SW480 (cell line): ENCODE measurements at places on chromosomes 1 and 21.

- DNase-seq: no peak
Observed at GRCh38 chr1:205563927-205564441, 59.5 kb downstream of the CDK18 start.

- DNase-seq: no peak
Observed at GRCh38 chr1:216142921-216143320, 280.3 kb downstream of the USH2A start.

DNA sequence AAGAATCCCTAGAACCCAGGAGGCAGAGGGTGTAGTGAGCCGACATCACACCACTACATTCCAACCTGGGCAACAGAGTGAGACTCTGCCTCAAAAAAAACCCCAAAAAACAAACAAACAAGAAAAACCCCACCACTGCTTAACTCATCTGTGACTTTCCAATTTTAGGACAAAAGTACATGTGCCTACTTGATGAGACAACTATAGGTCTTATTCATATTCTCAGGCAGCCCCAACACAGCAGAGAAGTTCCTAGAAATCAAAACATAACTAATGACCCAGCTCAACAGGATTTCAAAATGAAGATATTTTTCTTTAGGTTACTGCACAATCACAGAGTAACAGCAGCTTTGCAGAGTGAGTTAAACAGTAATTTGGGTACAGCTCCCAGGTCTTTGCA lies 26.4 kb downstream of the TIAM1 start:
- DNase-seq: no peak

GRCh38 chr1:149849111-149849946 lies 50.0 kb upstream of the BOLA1 start:
- DNase-seq: peak; percentile 24

DNA sequence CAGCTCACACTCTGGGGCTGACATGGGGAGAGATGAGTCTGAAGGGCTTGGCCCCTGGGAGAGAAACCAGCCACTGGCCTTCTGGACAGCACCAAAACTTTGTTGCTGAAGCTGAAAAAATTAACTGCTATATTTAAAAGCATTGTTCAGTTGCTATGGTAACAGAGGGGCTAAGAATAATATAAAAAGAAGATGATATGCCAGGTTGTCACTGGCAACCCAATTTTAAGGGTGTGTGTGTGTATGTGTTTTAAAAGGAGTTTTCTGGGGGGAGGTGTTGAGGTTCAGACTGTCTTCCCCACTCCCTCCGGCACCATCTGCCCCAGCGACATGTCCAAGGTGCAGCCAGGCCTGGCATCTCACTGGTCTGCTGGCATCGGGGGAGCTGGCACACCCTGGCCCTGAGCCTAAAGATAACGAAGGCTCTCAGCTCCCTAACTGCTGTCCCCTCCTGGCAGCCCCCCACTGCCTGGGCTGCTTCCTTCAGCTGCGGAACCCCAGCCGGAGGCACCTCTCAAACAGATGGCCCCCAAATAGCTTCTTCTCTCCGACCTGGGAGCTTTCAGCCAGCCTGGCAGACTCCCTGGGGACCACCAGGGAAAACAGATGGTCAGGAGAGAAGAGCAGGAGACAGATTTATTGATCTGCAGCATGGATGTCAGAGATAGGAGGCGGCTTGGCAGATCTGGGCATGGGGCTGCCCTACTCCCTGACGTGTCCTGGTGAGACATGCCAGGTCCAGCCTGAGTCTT lies 203.9 kb downstream of the HIVEP3 start:
- no peak for DNase-seq

DNA sequence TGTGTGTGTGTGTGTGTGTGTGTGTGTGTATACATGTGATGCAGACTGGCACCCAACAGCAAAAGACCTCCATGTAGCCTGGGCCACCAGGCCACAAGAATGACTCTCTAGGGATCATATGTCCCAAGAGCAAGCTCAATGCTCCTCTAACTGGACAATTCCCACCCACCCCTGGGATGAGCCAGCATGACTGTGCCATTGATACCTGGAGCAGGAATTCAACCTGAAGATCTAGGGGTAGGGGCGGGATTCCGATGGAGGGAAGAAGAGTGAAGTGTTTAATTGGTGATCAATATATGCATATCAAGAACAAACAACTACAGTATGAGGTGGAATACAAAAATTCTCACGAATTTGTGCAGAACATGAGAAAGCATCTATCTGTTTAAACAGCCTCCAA lies 136.2 kb downstream of the PSMG1 start:
- no peak for DNase-seq

DNA sequence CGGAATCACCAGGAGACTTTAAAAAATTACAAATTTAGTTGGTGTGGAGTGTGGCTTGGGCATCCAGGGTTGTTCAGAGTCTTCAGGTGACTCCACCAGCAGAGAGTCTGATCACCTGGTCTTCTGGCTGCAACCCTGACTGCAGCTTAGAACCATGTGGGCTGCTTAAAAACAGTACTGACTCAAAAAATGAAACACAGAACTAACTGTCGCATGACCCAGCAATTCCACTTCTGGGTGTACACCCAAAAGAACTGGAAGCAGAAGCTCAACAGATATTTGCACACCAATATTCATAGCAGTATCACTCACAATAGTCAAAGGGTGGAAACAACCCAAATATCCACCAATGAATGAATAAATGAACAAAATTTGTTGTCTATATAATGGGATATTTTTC lies 17.3 kb downstream of the TLR5 start:
- no peak for DNase-seq

DNA sequence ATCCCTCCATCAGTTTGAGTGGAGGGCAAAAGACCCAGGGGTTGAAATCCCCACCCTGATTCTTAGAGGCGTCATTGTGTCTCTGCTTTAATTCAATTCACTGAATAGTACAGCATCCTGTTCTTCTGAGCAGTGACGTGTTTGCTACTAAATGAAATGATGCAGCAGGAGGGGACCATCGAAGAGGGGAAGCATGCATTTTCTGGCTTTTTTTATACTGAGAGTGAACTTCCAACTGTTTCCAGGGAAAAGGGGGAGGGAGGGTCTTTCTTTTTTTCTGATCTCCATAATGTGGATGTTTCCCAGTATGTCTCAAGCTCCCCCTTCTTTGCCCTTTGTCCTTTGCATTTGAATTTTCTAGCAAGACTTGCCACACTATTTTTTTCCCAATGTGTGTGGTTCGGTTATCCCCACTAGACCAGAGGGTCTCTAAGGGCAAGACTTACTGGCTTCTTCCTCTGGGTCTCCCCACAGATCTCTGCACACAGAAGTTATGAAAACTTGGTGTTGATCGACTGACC lies 2.7 kb downstream of the INTS3 start:
- DNase-seq: no peak

- DNase-seq: no peak
Observed at GRCh38 chr1:96409689-96410088, 311.9 kb upstream of the PTBP2 start.

DNA sequence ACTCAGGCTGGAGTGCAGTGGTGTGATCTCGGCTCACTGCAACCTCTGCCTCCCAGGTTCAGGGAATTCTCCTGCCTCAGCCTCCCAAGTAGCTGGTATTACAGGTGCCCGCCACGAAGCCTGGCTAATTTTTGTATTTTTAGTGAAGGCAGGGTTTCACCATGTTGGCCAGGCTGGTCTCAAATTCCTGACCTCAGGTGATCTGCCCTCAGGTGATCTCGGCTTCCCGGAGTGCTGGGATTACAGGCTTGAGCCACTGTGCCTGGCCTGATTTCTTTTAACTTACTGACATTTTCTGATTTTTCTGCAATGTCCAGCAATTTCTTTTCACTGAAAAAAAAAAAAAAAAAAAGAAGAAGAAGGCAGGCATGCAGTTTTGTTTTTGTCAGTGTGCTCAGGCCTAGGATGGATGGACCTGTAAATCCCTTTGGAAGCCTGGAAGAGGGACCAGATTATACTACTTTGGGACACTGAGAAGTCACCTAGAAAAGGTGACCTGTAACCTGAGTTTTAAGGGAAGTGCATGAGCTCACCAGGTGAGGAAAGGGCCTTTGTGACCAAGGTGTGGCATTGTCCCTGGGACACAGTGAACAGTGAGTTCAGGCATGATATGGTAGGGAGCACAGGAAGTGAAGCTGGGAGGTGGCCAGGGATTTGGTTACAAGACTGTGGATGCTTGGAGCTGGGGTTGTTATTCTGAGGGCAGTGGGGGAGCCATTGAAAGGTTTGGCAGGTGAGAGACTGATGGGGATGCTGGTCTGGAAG lies 2.7 kb upstream of the TMEM61 start:
- DNase-seq: no peak

DNA sequence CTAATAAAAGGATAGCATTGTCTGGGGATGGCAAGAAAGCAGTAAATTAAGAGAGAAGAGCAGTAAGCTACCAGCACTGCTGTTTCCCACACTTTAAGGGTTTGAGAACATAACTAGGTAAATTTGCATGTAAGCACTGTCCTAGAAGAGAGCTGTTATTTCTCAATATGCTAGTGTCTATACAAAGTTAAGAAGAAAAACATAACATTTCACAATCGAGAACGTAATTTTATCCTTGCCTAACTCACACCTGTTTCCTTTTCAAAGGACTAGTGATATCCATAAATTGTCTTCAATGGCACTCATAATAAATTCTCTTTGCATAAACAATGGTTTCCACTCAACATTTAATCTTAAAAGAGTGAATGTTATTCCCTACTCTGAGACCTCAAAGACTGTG lies 576.0 kb downstream of the PTBP2 start:
- DNase-seq: no peak

GRCh38 chr1:165686121-165686970 lies 12.0 kb downstream of the ALDH9A1 start:
- no peak for DNase-seq

- no peak for DNase-seq
Observed at GRCh38 chr1:36740446-36740845, 257.7 kb upstream of the CSF3R start.

DNA sequence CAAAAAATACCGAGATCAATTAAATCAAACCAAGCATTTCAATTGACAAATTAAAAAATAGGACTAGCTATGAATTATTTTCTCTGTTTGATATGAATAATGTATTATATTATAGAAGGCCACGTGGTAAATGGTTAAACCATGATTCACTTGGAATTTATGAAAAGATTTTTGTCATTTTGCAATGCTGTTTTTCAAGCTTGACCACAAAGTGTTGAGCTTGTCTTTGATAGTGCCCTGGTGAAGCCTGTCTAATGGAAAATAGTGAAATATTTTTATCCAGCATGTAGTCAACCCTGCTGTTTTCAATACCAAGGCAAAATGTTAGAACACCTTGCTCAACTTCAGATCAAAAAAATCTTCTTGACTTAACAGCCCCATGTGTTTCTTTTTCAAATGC lies 288.0 kb upstream of the PRMT6 start:
- no peak for DNase-seq

DNA sequence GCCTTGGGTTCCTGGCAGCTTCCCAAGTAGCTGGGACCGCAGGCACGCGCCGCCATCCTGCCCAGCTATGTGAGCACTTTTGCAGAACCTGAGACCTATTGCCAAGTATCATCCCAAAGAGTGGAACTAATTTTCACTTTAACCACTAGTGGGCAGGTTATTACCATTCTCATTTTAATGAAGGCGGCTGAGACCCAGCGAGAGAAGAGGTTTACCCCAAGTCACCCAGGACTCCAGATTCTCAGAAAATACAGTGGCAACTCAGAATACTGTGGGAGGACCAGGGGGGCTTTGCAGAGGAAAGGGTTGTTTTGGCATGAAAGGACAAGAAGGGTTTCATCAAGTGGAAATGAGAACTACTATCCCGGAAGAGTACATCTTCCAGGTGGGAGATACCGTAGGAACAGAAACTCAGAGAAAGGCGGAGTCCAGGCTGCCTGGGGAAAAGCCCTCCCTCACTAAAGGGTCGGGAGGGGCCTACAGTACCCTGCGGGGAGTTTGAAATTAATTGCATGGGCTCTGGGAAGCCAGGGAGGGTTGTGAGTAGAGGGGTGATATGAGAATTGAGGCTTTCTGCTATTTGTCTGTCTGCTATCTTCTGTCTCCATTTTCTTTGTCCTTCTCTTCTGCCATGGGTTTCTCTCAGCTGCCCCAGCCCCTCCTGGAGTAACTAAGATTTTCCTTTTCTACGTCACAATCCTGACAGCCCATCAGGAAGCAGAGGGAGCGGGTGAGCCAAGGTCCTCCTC lies 7.2 kb upstream of the SEMA4A start:
- peak; percentile 91 for DNase-seq

GRCh38 chr1:58931756-58932155 lies 147.9 kb upstream of the JUN start:
- no peak for DNase-seq

GRCh38 chr1:237975376-237975775 lies 84.7 kb upstream of the ZP4 start:
- DNase-seq: no peak

DNA sequence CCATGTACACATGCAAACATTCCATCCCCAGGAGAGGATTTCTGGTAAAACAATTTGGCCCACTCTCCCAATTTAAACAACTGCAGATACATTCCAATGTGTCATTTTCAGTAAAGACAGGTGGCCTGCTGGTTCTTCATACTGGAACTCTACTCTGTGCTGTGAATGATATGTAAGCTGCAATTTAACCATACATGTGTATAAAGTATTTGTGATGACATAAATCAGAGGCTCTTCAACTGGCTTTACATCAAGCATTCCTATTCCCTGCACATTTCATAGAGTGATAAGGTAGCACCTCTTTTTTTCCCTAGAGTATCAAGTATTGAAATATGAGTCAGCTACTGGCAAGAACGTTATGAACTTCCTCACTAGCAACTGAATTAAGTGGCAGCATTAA lies 649.5 kb upstream of the ADGRL2 start:
- no peak for DNase-seq

GRCh38 chr21:14866859-14867765 lies 197.7 kb downstream of the NRIP1 start:
- no peak for DNase-seq

GRCh38 chr1:60655679-60656355 lies 426.5 kb upstream of the NFIA start:
- DNase-seq: no peak

- DNase-seq: no peak
Observed at GRCh38 chr1:7781923-7782495, 2.1 kb upstream of the PER3 start.

- no peak for DNase-seq
Observed at GRCh38 chr1:11507309-11507708, 28.4 kb downstream of the DISP3 start.
